ENCODE measurements at places on chromosomes 2 and 18.

DNA sequence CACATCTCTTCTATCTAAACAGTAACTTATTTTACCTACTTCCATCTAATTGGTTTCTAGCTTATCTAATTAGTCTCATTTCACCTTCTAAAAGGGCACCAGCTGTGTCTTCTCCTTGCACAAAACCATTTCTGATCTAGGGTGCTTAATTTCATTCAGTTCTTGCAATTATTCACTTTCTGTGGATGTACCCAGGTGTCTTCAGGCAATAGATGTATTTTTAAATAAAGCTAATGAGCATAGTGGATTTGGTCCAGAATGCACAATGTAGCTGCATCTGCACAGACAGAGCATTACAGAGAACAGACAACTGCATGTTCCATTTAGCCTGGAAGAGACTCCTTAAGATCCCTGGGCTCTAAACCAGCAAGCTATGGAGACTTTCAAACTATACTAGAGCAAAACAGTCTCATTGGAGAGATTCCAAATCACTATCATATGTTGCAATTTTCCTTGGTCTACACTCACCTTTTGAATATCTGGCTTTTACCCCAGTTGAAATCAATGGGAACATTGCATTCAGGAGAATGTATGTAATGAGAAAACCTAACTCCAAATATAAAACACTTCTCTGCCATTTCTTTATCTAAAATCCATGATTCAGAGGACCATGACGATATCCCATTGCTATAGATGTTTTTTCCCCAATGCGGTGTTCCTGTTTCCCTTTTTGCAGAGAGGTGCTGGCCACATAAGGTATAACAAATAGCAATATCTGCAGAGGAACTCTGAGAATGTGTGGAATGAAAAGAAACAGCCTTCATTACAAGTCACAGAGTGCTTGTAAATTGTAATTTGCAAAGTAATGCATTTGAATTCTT, 3.5 kb upstream of the RFX8 start:
- no peak for DNase-seq

- DNase-seq, result no peak
Observed at GRCh38 chr2:138030459-138030858, 66.2 kb downstream of the HNMT start.

GRCh38 chr18:63619661-63620060, 24.4 kb downstream of the SERPINB4 start:
- DNase-seq, result no peak

DNA sequence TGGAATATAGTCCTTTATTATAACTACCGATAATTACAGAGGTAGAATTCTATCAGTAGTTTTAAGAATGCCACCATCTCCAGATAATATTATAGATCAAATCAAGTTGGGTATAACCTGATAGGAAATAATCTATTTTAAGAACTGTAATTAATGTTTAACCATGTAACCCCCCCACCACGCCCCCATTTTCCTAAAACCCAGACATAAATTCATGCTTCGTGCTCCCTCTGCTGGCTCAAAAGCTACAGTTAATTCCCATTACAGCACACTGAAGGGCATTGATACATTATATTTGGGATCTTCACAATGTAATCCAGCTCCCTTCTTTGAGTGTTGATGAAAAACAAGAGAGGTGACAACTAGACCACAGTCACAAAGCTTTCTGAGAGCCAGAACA, 228.0 kb upstream of the SMAD7 start:
- no peak for DNase-seq

DNA sequence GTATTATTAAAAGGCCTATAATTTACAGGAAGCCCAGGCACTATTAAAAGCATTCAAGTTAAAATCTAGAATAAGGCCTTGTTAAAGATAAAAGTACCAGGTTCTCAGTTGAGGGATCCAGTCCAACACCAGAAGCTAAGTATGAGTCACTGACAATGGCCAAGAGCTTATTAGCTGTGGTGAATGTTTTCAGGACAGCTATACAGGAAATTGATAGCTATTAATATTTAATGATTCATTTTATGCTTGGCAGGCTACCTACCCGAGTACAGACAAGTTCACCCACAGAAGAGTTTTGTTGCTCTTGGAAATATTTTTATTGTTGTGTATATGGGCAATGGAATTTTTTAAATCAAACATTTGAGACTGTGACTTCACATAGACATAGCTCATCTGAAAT, 729.6 kb upstream of the ZNF804A start:
- DNase-seq, result no peak

DNA sequence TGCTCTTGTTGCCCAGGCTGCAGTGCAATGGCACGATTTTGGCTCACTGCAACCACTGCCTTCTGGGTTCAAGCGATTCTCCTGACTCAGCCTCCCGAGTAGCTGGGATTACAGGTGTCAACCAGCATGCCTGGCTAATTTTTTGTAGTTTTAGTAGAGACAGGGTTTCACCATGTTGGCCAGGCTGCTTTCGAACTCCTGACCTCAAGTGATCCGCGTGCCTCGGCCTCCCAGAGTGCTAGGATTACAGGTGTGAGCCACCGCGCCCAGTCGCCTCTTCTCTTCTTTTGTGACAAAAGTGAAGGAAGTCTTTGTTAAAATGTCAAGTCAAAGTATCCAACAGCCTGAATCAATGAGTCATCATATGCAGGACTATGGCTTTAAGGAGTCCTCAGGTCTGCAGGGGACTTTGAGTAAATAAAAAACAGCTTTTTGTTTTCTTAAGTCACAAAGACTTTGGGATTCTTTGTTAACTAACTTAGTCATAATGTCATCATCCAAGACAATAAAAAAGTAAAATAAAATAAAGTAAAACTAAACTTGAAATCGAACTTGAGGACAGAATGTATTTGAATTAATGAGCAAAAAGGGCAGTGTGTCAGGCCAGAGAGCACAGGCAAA, 1153.2 kb downstream of the SUCLG1 start:
- DNase-seq, result no peak

DNA sequence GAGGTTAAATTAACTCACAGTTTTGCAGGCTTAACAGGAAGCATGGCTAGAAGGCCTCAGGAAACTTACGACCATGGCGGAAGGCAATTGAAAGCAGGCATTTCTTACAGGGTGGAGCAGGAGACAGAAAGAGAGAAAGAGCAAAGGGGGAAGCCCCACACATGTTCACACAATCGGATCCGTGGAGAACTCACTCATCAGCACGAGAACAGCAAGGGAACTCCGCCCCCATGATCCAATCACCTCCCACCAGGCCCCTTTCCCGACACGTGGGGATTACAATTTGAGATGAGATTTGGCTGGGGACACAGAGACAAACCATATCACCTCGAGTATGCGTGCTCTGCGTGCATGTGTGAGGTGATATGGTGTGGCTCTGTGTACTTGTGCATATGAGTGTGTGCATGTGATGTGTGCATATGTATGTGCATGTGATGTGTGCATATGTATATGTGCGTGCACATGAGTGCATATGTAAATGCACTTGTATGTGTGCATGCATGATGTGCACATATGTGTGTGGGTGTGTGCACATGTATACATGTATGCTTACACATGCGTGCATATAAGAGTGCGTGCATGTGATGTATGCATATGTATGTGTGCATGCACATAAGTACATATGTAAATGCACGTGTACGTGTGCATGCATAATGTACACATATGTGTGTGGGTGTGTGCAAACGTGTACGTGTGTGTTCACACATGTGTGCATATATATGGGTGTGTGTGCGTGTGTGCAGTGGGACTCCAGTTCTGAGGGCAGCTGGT, 108.7 kb upstream of the HDAC4 start:
- DNase-seq, result no peak

DNA sequence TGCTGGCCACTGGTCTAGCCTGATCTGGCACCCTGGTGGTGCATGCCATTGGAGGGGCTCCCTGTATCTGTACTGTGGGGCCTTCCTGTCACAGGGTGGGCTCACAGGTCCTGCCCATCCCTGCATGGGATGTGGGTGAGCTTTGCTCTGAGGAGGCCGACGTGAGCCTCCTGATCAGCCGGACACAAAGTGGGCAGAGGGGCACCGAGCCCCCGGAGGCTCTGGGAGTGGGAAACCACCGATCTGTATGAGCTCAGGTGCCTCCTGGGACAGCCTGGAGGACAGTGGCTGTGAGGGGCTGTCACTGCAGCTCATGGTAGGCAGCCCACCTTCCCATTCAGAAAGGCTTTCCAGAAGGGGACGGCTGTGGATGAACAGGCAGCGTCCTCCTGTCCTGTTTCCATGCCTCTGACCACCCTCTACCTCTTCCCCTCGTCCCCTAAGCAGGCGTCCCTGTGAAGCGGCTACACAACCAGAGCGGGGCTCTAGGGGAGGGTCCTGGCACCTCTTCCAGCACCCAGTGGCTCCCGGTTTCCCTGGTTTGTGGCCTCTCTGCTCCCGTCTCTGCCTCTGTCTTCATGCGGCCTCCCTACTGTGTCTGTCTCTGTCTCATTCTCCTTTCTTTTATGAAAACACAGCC, 112.5 kb upstream of the OTOS start:
- DNase-seq, result no peak

DNA sequence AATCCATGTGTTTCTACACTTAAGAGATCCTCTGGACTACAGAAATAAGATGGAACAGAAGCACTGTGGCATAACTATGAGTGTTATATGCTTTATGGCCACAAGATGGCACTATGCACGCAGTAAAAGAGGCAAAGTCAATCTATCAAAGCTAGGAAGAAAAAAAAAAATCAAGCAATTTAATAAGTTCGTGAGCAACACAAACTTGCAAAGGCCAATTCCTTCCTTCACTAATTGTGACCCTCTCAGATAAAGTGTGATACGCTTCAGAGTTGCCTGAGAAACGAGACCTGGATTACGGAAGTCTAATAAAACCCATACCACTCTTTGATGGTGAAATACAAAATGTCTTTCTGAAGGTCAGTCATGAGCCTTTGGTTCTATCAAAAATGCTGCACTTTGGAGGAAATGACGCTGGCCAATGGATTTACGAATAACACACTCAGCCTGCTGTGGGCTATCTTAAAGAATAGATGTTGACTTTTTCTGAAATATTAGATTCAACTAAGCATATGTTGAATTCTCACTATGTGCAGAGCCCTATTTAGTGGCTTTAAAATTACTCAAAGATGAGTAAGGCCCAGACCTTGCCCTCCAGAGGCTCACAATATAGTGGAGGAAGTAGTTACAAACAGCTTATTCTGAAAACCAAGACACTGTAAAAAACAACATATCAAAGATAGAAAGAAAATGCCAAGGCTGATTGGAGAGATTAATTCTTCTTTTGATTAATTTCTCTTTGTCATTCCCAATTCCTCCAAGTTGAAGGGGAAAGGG, 35.5 kb upstream of the TTR start:
- DNase-seq, result peak; percentile 76

GRCh38 chr18:23982155-23983079, 32.1 kb upstream of the TTC39C start:
- no peak for DNase-seq

GRCh38 chr2:235006986-235007385, 55.2 kb downstream of the SH3BP4 start:
- no peak for DNase-seq

- DNase-seq, result no peak
Observed at GRCh38 chr2:214987261-214987660, 151.2 kb downstream of the ABCA12 start.

GRCh38 chr2:232900811-232901735, 31.0 kb downstream of the SNORC start:
- no peak for DNase-seq

DNA sequence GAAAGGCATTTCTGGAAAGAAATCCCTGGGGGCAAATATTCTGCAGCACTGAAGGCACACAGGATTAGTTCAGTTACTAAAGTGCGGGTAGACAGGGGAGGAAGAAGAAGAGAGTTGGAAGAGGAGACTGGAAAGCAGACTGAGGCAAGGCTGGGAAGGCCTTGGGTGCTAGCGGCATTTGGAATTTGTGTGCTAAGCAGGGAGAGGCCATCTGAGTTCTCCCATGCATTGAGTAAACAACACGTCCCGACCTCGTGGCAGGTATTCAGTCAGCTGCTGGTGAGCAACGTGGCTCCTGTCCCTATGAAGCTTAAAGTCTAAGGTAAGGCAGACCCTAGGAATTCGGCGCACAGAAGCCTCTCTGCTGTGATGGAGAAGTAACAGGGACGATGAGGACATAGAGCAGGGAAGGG, 30.7 kb downstream of the ATP8B1 start:
- no peak for DNase-seq

GRCh38 chr2:97969081-97970067, 26.4 kb downstream of the TMEM131 start:
- no peak for DNase-seq

DNA sequence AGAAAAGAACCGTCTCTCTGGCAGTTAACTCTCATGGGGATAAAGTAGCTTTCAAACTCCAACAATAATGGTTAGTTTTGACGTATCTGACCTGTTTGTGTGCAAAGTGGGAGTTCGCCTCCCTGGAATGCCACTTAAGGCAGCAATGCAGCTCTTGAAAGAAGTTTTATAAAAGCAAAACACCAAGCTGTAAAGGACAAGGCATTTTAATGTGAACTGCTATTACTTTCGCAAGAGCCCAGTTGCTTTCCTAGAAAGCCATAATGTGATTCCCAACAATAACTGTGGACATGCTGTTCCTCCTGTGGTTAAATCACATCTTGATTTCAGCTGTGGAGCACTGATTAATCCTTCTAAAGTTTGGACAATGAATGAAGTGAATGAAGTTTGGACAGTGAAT, 303.7 kb downstream of the PTPRM start:
- no peak for DNase-seq

- DNase-seq, result no peak
Observed at GRCh38 chr2:98134172-98135005, 47.4 kb downstream of the VWA3B start.

DNA sequence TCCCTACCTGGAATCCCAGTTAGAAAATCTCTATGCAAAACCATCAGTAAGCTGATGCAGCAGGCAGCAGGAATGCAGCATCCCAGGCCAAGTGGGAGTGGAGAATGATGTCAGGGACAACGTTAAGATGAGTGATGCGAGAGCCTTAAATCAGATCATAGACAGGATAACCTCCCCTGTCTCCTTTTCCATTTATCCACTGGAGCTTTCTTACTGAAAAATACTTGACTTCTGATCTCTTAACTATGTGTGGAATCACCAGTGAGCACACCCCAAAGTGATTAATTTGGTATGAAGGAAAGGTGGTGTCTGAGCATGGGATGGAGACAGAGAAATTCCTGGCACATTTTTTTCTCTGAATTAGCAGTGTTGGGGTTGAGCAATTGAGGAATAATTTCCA, 98.0 kb downstream of the RND3 start:
- no peak for DNase-seq

DNA sequence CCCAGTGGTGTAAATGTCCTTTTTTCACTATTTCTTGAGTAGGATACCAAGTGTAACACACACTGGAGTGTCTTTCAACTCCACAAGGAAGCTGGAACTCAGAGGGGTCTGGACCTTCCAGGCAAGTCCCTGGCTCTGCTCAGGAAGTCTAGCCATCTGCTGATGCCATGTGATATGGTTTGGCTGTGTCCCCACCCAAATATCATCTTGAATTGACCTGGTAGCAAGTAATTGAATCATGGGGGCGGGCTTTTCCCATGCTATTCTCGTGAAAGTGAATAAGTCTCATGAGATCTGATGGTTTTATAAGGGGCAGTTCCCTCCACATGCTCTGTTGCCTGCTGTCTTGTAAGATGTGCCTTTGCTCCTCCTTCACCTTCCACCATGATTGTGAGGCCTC, 99.4 kb upstream of the CDC42EP3 start:
- no peak for DNase-seq

Measured in thymus (tissue), 14 donors.